DMS53 (cell line): ENCODE measurements at places on chromosomes 1 and 21.

DNA sequence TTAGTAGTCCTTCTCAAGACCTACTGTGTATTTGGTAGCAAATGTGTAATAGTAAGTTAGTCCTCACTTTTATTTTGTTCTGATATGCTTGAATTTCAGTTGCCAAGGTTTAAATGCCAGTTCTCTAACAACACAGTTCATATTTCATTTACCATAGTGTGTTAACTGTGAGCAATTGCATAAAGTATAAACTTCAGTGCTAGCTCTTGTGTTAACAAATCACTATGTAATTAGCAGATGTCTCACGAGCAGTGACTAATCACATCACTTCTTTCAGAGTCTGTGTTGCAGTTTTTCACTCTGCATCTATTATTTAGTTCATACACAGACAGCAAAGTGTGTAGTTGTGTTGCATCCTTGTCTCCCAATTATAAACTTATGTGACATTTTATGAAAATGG, 47.8 kb downstream of the ZMYM4 start:
- DNase-seq = no peak

GRCh38 chr1:22883406-22883805, 89.3 kb downstream of the LACTBL1 start:
- no peak for DNase-seq

GRCh38 chr1:48735796-48736195, 40.9 kb downstream of the BEND5 start:
- DNase-seq = no peak

DNA sequence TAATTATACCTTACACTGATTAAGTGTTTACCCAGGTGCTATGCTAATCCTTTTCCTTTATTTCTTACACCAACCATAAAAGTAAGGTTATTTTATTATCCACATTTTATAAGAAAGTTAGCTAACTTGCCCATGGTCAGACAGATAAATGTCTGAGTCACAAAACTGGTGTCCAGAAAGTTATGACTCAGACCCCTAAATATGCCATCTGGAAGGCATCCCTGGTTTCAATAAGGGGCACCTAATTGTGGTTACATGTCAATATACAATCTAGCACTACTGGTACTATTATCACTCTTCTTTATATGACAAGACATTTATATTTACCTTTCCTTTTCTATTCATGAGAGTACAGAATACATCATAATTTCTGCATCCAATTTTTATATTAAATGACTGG, 496.5 kb upstream of the ADGRL2 start:
- DNase-seq = no peak

GRCh38 chr1:8089535-8090228, 63.6 kb upstream of the ERRFI1 start:
- DNase-seq = no peak

GRCh38 chr1:14508613-14509012, 89.9 kb upstream of the KAZN start:
- DNase-seq = no peak
